Dermis blood vessel endothelial cell (primary cell): ENCODE measurements at places on chromosomes 5 and 9. TPM values are rescaled to one million over a fixed set of nuclear protein-coding genes. Genes with fewer than 3 reads are reported as not detected.

The EMB gene
- total RNA-seq = under 0.01 and 0.05 TPM in 2 replicates

The NFIL3 gene
- total RNA-seq = 6.3 and 6.5 TPM in 2 replicates

The EIF4E1B gene
- total RNA-seq = not detected in 2 replicates

The QRFP gene
- not detected in 2 replicates for total RNA-seq

The MYO10 gene
- total RNA-seq = 99.8 and 140 TPM in 2 replicates

The HMMR gene
- 16.2 and 60.2 TPM in 2 replicates for total RNA-seq

The OLFM1 gene
- 6.5 and 17.2 TPM in 2 replicates for total RNA-seq
